GM12864 (cell line): ENCODE measurements at places on chromosomes 6 and 20.

DNA sequence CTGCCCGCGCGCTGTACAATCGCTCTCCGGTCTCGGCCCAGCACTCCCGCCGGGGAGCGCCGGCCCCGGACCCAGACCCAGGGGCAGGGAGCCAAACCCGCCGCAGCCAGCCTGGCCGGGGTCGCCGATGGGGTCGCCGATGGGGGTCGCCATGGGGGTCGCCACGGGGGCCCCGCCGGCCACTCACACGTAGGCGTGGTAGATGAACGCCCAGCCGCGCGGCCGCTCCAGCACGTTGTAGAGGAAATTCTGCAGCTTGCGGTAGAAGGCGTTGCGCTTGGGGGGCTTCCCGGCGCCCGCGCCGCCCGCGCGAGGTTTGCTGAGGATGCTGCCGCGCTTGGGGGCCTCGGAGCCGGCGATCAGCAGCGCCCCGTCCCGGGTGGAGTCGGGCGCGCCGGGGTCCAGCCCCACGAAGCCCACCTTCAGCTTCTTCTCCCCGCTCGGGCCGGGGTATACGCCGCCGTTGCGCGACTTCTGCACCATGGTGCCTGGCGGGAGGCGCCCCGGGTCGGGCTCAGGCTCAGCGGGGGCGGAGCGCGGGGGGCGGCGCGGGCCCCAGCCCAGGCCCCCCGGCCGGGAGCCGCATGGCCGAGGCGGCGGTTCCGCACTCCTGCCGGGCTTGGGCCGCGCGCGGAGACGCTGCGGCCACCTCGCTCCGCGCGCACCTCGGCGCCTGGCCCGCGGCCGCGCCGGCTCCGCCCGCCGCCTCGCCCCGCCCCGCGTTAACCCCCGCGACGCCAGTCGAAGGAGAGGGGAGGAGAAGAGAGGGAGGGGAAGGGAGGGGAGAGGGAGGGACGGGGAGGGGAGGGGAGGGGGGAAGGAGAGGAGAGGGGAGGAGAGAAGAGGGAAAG is at the start of gene KCNQ2:
KCNQ2 (minus strand) TSS at position 675 of the 851 bp plus-strand sequence; CDS start at position 483, 192 bp downstream.
- no peak for DNase-seq

DNA sequence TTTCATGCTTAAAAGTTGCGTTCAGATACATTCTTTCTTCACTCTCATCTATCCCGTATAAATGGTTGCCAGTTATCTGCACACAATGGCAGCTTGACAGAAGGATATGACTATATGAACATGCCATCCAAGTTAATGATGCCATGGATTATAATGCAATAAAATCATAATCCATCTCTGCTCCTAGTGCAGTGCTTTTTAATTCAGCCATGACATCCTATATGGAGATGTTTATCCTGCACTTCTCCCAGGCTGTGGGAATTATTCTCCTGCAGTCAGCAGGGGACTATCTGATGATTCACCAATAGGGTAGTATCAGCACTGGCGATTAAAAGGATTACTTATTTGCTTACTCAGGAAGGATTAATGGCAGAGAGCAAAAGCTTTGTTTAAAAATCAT is 273.8 kb downstream of the SAMD5 start:
- DNase-seq, result no peak

DNA sequence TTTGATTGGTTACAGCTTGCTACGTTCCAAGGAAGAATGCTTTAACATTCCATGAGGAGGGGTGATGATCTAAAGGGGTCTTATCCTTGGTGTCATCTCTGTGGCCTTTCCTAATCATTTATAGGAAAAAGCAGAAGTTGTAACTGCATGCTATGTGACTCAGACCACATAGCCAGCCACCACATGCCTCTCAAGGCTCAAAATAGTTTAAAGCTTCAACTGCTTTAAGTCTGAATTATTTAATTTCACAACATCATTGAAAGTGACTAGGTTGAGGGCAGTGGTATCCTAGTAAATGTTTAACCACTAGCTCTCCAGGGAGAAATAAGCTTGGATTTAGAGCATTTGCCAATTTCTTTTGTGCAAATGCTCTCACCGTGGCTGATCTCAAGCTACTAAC is 29.7 kb downstream of the MC3R start:
- no peak for DNase-seq

GRCh38 chr6:136897071-136897470 is 25.0 kb upstream of the SLC35D3 start:
- no peak for DNase-seq

DNA sequence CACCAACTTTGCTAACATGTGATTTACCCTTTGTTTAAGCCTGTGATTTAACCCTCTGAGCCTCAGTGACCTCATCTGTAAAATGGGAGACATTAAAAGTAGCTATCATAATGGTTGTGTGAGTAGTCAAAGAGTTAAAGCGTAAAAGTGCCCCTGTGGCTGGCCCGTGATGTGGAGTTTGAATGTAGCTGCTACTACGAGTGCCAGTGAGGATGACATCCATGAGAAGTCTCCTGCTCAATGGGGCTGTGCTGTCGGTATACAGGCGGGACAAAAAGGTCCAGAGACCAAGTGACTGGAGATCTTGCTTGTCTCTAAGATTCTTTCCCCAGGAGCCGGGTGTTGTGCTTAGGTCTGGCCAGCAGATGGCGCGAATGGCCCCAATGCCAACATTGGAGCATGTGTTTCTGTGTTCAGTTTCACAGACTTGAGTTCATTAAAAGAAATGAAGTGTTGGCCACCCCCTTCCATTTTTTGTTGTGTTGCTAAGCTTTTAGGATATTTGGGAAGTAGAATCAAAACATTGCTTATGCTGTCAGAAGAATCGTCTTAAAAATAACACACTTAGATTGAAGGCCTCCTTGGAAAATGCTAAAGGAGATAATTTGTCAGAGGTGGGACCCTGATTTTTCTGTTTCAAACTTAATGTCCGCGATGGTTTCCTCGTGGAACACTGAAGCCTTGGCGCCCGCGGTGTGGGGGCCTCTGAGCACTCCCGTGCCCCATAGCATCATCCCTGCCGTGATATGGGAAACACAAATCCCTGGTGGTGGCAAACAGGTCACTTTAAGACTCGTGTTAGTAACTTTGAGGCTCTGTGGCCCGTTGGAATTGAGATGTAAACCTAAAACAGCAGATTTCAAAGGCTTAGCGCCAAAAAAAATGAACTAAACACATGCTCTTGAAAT is 9.3 kb upstream of the RBM38 start:
- no peak for DNase-seq

GRCh38 chr20:58619077-58619863 is 31.8 kb upstream of the STX16 start:
- DNase-seq, result no peak

DNA sequence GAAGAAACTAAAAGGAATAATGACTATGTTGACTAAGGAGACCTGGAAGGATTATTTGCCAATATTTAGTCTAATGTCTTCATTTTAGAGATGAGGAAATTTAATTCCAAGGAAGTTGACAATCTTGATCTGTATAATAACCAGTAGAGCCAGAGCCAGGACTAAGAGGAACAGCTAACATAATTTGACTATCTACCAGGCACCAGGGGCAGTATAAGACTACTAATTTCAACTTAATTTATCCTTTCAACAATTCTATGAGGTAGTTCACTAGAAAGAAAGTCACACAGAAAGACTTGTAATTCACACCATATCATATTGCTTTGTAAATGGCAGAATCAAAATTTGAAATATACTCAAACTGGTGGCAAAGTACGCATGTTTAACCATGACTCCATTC is 273.0 kb upstream of the STXBP5 start:
- DNase-seq, result no peak

DNA sequence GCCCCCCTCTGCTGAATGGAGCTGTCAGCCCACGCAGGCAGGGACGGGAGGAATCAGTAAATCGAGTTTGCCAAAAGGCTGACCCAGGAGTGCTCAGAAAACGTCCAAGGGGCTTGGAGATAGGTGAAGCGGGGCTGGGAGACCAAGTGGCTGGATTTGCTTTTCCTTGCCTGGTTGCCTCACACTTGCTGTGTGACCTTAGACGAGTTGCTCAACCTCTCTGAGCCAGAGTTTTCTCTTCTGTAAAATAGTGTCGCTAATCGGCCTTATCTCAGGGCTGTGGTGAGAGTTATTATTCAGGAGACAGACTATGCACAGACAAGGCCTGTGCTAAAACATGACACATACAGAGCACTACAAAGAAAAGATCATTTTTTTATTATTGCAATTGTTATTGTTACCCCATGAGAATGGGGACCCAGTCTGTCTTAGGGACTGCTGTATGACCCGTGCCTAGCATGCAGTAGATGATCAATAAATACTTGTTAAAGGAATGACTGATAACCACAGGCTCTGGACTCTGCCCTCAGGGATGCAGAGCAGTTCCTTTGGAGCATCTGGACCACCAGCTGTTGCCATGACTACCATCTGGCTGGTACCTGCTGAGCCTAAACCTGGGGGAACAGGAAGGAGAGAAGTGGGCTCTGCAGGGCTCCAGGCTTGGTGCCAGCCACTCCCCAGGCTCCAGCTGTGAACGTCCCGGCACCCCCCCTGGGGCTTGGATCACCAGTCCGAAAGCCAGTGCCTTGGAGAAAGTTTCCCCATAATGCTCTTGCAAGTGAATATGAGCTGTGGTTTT is 901 bp downstream of the KCNK15 start:
- DNase-seq, result no peak

GRCh38 chr6:146297815-146298214 is 245.8 kb upstream of the RAB32 start:
- DNase-seq, result no peak

DNA sequence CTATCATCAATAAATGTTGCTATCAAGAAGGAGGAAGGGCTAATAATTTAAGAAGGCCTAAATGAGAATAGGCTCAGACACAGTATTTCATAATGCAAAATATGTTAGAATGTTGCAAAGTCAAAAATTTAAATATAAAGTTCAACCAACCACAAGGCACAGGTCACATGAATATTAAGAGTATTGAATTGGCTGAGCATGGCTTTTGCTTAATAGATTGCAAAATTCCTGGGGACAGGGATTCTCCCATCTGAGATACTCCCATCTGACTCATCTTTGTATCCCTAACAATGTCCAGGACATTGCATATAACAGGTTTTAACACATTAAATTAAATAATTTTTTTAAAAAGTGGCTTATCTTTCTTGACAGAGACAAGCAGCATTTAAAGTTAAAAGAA is 32.9 kb upstream of the UTRN start:
- no peak for DNase-seq
